ENCODE measurements at places on chromosomes 2 and 18. TPM values are rescaled to one million over a fixed set of nuclear protein-coding genes. Genes with fewer than 3 reads are reported as not detected.

Gene EML6
- 0.41 TPM for total RNA-seq

Gene PREB
- 53.2 TPM for total RNA-seq

Gene KRTCAP3
- total RNA-seq = not detected

Gene GAL3ST2
- total RNA-seq = not detected

Gene CIB4
- total RNA-seq = not detected

Gene ALK
- total RNA-seq = not detected

Gene LRRC30
- total RNA-seq = not detected

Gene C2orf72
- total RNA-seq = 0.29 TPM

Gene GALR1
- total RNA-seq = not detected

Measured in glomerular endothelial cell (primary cell).